ENCODE measurements at places on chromosomes 11 and 22. TPM values are rescaled to one million over a fixed set of nuclear protein-coding genes. Genes with fewer than 3 reads are reported as not detected.
A peak's percentile ranks its signal among the peaks of the same experiment; 100 is the strongest.

DNA sequence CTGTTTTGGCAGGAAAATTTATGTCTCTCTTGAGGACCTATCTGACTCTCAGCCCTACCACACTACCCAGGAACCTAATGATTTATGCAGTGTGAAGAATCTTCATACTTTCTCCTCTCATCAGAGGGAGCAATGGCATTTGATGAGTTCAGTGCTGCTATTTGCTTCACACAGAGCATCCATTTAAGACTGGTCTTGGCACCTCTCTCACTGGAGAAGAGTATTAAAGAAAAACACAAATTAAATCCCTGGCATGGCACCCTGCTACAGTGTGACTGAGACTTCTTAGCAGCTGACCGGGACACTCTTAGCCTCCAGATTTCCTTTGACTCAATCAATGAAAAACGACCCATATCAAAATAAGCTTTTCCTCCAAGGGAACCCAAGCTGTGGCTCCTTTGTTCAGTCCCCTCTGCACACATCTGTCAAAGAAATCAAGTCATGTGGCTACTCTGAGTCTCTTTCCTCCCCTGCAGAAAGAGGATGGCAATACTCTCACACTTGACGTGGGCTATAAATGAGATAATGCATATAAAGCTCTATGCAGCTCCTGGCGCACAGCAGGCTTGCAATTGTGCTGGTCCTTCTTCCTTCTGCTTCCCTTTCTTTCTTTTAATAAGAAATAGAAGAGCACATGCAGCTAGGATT is 186.1 kb upstream of the E2F8 start:
- H3K27me3 ChIP-seq: peaks cover 38% of the 10 kb centered on the region
- DNase-seq: no peak
- no peaks in the 10 kb centered on the region for H3K36me3 ChIP-seq
- no peak overlapping the region for H3K4me3 ChIP-seq
- H3K27ac ChIP-seq: no peak overlapping the region

- no peak overlapping the region for H3K27ac ChIP-seq
- peaks cover 17% of the 10 kb centered on the region for H3K4me1 ChIP-seq
- no peak for DNase-seq
Measured at GRCh38 chr11:15075162-15075526, 1.8 kb downstream of the CALCB start.

DNA sequence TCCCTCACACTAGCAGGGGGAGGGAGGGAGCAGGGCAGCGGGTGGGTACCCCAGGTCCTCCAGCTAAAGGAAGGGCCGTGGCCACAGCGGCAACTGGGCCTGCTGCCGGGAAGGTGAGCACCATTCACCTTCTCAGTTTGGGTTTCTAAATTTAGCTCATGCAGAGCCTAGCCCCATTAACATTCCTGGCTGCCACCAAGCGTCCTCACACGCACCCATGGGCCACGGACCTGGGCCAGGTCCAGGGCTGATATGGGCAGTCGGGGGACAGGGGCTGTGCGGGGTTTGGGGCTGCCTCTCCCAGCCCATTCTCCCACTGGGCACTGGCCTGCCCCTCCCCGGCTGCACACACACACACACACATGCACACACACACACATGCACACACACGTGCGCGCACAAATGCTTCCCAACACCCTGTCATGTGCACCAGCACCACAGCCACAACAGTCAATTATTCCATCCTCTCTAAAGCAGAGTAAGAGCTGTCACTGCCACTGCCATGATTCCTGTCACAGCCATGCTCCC is 28.7 kb downstream of the SYT7 start:
- peaks cover 10% of the 10 kb centered on the region for H3K4me1 ChIP-seq
- no peak overlapping the region for H3K27ac ChIP-seq
- peaks cover 40% of the 10 kb centered on the region for H3K27me3 ChIP-seq
- DNase-seq: no peak

DNA sequence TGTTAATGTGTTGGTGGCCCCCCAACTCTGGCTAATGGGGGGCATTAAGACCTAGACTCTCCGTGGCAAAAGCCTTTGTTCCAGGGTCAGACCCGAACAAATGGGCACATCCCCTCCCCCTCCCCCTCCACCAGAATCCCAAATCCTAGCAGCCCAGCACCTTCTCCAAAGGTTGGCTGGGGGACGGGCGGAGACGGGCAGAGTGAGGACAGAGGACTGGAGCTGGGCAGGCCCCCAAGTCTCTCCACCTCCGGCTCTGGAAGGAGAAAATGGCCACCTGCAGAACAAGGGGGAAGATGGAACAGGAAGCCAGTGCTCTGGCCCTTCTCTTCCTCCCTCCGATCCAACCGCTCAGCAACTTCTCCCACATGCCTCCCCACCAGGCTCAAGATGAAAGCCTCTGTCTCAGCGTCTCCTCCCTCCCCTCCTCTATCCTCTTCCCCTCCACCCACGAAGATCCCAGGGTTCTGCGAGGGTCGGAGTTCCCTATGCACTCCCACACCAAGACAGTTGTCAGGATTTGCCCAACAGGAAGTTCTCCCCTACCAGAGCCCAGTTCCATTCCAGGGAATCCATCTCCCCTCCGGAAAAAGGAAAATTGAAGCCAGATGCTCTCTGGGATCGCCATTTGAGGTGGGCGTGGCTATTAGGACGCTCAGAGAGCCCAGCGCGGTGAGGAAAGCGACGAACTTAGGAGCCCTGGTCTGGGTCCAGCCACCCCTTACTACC is 20.1 kb downstream of the ADA2 start:
- H3K4me3 ChIP-seq: no peak overlapping the region
- DNase-seq: no peak
- H3K27ac ChIP-seq: no peak overlapping the region
- H3K36me3 ChIP-seq: peaks cover 3% of the 10 kb centered on the region

OR51I1 gene
- not detected for total RNA-seq

MCHR1 gene
- total RNA-seq: not detected

DNA sequence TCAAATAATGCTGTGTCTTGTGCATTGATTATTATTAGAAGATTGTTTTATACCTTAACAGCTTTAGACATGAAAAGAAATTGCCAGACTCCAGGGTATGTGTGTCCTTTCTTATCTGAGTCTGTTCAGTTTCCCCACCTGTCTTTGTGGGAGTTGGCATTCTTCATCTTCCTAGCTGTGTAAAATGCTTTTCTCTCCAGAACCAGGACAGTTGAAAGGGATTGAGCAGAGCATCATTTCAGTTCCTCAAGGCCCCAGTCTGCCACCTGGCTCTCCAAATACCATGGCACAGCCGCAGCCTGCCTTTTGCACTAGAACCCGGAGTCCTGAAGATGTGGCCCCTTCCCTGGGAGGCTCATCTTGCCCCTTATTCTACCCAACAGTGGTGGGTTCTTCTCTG is 851.9 kb downstream of the NTM start:
- no peak for DNase-seq
- H3K4me3 ChIP-seq: no peak overlapping the region
- H3K27me3 ChIP-seq: no peaks in the 10 kb centered on the region
- no peaks in the 10 kb centered on the region for H3K36me3 ChIP-seq

MYBPC3 gene
- not detected for total RNA-seq

LIF gene
- 189 TPM for total RNA-seq

- no peak for DNase-seq
- no peak overlapping the region for H3K4me3 ChIP-seq
- H3K4me1 ChIP-seq: peaks cover 8% of the 10 kb centered on the region
- no peak overlapping the region for H3K27ac ChIP-seq
- no peaks in the 10 kb centered on the region for H3K27me3 ChIP-seq
- no peaks in the 10 kb centered on the region for H3K36me3 ChIP-seq
Measured at GRCh38 chr11:46600194-46600960, 6.6 kb upstream of the AMBRA1 start.

GRCh38 chr11:1913271-1914060 is 6.0 kb upstream of the TNNT3 start:
- DNase-seq: no peak
- H3K4me1 ChIP-seq: peaks cover 9% of the 10 kb centered on the region
- H3K36me3 ChIP-seq: no peaks in the 10 kb centered on the region
- no peak overlapping the region for H3K27ac ChIP-seq

PDE2A gene
- total RNA-seq: 0.29 TPM

DNA sequence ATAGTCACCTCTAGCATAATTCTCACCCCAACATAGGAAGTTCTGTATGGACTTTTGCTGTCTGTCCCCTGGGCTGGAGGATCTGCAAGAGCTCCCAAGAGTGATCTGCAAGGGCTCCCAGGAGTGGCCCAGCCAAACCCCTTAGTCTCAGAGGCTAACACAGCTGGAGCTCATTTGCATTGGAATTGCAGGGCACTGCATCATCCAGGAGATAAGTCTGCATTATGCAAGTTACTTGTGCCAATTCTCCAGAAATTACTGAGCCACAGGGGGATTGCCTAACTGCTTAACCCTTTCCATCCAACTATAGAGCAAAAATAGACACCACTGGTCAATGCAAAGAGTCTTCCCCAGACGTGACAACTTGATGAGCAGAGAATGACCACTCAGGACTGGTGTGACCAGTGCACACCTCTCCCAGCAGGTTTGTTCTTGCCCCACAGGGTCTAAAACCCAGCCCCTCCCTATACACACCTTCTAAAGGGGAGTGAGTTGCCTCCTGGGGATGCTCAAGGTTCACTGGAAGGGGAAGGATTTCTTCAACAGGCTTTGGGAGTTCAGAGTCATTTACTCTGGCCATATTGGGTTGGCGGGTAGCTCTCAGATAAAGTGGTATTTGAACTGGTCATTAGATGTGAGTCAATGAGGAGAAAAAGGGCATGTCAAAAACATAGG is 38.4 kb downstream of the POU2AF3 start:
- no peaks in the 10 kb centered on the region for H3K27me3 ChIP-seq
- no peak overlapping the region for H3K4me3 ChIP-seq
- no peak for DNase-seq
- no peak overlapping the region for H3K27ac ChIP-seq
- H3K4me1 ChIP-seq: no peaks in the 10 kb centered on the region

DNA sequence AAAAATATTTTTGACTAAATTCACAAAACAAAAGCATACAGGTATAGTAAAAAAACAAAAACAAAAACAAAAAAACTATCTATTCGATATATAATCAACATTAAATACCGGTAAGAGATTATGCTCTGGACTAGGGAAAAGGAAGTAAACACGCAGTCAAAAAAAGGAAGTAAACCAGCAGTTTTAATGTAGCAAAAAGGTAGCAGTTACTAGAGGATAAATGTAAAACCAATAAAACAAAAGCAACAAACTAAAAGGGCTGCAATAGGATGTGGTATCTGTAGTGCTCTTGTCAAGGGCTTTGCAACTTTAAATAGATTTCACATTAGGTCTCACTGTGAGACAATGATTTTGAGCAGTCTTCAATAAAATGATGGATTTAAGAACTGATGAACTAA is 2.4 kb downstream of the TRIM22 start:
- H3K27ac ChIP-seq: peak overlapping the region; percentile 92
- H3K27me3 ChIP-seq: no peaks in the 10 kb centered on the region

PGA3 gene
- total RNA-seq: not detected

RANBP1 gene
- total RNA-seq: 372 TPM

SLC43A3 gene
- total RNA-seq: 170 TPM

- DNase-seq: peak; percentile 56
- no peaks in the 10 kb centered on the region for H3K36me3 ChIP-seq
- H3K27ac ChIP-seq: no peak overlapping the region
- no peak overlapping the region for H3K4me3 ChIP-seq
Measured at GRCh38 chr11:133134314-133135173, 397.8 kb downstream of the OPCML start.

- peak; percentile 89 for DNase-seq
- H3K27me3 ChIP-seq: no peaks in the 10 kb centered on the region
- peaks cover 93% of the 10 kb centered on the region for H3K36me3 ChIP-seq
- H3K27ac ChIP-seq: no peak overlapping the region
- H3K4me3 ChIP-seq: no peak overlapping the region
- H3K4me1 ChIP-seq: peaks cover 97% of the 10 kb centered on the region
Measured at GRCh38 chr11:61111786-61112517, 9.7 kb downstream of the CD5 start.

MUC6 gene
- total RNA-seq: not detected

- peaks cover 3% of the 10 kb centered on the region for H3K27me3 ChIP-seq
- H3K27ac ChIP-seq: no peak overlapping the region
- no peaks in the 10 kb centered on the region for H3K4me1 ChIP-seq
- peak; percentile 46 for DNase-seq
- no peaks in the 10 kb centered on the region for H3K36me3 ChIP-seq
Measured at GRCh38 chr11:8090756-8091155, 9.7 kb downstream of the TUB start.

- H3K4me1 ChIP-seq: no peaks in the 10 kb centered on the region
- no peak overlapping the region for H3K27ac ChIP-seq
- DNase-seq: no peak
- no peaks in the 10 kb centered on the region for H3K36me3 ChIP-seq
- H3K4me3 ChIP-seq: no peak overlapping the region
- H3K27me3 ChIP-seq: peaks cover 5% of the 10 kb centered on the region
Measured at GRCh38 chr11:122423273-122423672, 232.2 kb upstream of the UBASH3B start.

SIAE gene
- 11.8 TPM for total RNA-seq

DNA sequence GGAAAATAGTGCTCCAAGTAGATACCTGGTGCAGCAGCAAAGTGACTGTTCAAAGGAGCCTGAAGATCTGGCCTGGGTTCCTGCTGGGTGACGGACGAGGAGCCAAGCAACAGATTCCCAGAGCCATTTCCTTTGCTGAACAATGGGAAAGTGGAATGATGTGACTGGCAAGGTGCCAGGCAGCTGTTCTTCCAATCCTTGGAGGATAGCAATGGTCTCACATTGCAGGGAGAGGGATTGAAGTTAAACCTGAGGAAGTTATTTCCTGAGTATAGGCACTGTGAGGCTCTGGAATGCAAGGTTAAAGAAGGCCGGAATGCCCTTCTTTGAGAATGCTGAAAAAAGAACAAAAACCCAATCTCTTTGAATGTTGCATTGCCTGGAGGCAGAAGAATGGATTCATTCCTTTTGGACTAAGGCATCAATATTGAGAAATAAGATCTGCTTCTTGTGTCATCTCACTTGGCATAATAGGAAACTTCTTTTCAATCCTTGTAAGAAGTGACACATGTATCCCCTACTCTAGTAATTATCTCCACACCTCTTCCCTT is 223.8 kb downstream of the BLID start:
- no peak overlapping the region for H3K27ac ChIP-seq

DNA sequence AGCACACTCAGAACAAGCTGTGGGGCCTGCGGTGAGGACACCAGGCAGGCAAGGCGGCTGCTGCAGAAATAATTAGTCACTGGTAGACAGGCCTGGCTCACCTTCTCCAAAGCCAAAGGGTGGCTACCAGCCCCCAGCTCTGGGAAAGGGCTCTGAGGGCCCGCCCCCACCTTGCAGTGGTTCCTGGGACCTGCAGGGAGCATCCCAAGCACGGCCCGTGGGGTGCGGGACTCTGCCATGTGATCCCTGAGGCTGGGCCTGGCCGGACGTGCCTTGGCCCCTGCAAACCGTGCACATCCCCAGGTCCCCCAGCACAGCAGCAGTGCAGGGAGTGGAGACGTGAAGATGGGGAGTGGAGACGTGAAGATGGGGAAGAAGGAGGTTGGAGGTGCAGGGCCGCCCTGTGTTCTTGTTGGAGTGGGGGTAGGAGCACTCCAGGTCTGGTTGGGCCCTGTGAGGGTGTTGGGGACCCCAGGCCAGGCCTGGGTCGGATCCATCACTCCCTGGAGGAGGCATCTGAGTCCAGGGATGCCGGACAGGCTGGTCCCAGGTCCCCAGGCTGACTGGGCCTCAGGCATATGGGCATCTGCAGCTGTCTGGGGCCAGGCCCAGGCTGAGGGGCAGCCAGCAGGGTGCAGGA is 41.9 kb downstream of the RTN4R start:
- H3K4me1 ChIP-seq: no peaks in the 10 kb centered on the region
- H3K36me3 ChIP-seq: no peaks in the 10 kb centered on the region
- no peak for DNase-seq
- H3K27me3 ChIP-seq: no peaks in the 10 kb centered on the region

Data from activated CD4-positive, alpha-beta memory T cell treated with anti-CD3 and anti-CD28 coated beads for 36 hours (primary cell).